ENCODE measurements at places on chromosomes 3 and 15.

- DNase-seq, result no peak
Measured at GRCh38 chr3:129063841-129064482, 3.4 kb downstream of the GP9 start.

DNA sequence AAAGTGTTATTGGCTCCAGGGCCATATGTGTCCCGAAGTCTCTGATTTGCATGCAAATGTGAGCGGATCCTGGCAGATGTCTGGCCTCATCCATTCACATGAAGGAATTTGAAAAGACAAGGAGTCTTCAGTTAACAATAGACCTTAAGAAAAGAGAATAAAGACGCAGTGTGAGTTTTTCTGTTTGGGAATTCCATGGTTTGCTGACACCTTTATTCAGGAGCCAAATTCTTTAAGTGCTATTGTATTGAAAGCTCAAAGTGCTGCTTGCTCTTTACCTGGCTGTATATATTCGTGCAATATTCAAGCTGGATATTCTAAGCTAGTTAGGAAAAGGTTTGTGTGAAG, 2.2 kb downstream of the LRRN1 start:
- no peak for DNase-seq

GRCh38 chr3:11810276-11810675, 36.4 kb downstream of the TAMM41 start:
- DNase-seq, result no peak

DNA sequence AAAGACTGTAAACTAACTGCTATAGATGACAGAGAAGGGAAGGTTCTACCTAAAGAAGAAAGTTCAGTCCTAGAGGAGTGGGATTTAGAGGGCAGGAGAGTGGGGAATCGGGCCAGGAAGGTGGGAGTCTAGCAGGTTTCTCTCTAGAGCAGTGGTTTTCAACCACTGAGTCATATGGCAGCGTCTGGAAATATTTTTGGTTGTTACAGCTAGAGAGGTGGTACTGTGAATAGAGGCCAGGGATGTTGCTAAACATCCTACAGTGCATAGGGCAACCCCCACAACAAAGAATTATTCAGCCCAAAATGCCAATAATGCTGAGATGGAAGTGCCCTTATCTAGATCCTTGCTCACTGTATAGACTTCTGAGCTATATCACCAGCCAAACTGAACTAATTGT, 28.7 kb downstream of the ATP1B3 start:
- DNase-seq, result no peak

GRCh38 chr15:46088486-46089445, 453.9 kb downstream of the SQOR start:
- peak; percentile 13 for DNase-seq

- DNase-seq, result peak; percentile 27
Measured at GRCh38 chr3:119145500-119146167, at the start of gene TEX55. TEX55 (plus strand) TSS chr3:119146165; CDS start chr3:119146190, 25 bp downstream.

GRCh38 chr3:101333883-101334282, 13.5 kb upstream of the IMPG2 start:
- no peak for DNase-seq

DNA sequence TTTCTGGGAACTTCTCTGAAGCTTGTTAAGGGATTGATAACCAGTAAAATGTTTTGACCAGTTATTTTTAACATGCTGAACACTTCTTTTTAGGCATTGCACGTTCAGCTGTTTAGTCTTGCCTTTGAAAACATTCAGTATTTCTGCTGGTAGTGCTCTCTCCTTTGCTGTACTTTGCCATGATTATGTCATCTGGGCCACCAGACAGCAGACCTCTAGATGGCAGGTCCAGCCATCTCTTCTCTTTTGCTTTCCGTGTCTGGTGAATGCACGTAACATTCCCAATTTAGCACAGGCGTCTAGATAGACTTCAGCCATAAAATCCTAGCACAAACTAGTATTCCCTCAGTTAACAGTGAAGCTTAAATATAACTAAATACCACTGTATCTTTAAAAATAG, 57.8 kb downstream of the RAB7A start:
- no peak for DNase-seq

GRCh38 chr3:183885766-183886165, 1.1 kb upstream of the PARL start:
- no peak for DNase-seq

DNA sequence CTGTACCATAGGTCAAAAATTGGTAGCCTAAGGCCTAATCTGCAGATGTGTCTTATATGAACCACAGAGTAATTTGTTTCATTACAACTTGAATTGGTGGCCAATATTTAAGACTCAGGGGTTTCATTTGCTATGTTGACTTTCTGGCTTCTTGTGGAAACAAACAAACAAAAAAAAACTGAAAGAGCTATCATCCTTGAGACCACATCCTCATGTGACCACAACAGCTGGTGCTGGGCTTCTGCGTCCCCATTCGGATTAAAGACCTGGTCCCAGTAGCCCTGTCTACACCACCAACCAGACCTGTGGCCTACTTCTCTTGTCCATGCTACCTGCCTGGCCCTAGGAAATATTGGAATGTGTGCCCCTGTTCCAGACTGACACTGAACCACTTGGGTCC, 61.7 kb downstream of the STRIT1 start:
- no peak for DNase-seq

DNA sequence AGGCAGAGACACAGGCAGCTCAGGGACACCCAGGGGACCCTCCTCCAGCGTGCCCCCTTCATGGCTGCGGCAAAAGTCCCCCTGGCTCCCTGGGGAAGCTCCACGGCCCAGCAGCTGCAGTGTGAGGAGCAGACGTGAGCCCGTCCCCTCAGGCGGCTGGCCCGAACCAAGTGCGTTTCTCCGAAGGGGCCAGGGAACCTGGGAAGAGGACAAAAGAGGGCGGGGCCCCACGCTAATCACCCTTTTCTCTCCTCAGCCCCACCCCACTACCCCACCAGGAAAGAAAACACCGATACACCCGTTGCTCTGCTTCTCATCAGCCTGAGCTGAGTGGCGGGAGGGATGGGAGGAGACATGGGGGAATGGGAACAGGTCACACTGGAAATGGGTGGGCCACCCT, at the start of gene MUC4:
MUC4 (minus strand) TSS at position 174 of the 400 bp plus-strand sequence; CDS start at position 62, 112 bp downstream.
- no peak for DNase-seq

GRCh38 chr3:52144034-52144795, 10.0 kb downstream of the POC1A start:
- peak; percentile 29 for DNase-seq

- no peak for DNase-seq
Measured at GRCh38 chr15:37921527-37922385, 12.7 kb upstream of the TMCO5A start.

DNA sequence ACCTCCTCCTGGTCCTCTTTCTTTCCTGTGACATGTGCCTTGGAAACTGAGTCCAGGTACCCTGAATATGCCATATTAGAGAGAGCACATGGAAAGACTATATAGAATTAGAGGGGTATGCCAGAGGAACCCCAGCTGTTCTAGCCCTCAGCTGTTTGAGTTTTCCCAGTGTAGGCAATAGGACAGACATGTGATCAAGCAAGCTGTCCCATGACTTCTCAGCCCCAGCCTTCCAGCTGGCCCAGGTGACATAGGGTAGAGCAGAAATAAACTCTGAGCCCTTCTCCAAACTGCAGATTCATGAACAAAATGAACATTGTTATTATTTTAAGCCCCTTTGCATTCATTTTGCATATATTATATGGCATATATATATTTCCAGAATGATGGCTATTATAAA, 118.7 kb downstream of the PPM1L start:
- no peak for DNase-seq

GRCh38 chr15:84929795-84930603, 45.5 kb downstream of the SLC28A1 start:
- no peak for DNase-seq

DNA sequence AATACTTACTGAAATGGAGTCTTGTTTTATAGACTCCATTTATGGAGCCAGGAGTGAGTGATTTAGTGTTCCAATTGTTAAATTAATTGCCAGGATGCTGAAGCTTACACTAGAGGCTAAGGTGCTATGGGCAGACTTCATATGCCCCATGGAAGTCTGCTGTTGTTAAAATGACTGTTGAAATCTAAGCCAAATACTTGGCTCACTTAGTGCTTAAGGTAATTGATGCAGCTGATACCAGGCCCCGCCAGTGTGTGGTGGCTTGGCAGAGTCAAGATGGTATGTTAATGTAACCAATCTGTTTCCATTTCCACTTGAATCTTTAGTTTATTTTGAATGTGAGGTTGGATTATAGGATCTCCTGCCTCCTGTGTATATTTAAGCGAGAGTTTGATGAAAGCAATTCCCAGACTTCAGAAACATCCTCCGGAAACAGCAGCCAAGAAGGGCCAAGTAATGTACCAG, 187.1 kb downstream of the ITPR1 start:
- no peak for DNase-seq

DNA sequence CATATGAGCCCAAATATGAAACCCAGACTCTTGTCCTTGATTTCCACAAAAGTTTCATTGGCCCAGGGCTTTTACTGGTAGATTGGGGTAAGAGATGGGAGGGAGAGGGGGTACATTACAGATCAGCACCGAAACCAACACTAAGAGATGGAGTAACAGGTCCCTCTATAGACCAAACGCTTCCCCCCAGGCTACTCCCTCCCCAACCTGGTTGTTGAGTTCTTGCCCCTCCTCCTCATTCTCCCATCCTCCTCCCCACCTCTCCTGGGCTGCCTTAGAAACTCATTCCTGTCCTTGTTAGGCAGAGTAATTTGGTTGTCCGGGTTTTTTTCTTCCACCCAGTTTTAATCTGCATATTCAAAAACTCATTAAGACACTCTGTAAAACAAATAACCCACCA, 74.1 kb downstream of the MESD start:
- no peak for DNase-seq

- no peak for DNase-seq
Measured at GRCh38 chr15:61447981-61448380, 218.9 kb upstream of the RORA start.

DNA sequence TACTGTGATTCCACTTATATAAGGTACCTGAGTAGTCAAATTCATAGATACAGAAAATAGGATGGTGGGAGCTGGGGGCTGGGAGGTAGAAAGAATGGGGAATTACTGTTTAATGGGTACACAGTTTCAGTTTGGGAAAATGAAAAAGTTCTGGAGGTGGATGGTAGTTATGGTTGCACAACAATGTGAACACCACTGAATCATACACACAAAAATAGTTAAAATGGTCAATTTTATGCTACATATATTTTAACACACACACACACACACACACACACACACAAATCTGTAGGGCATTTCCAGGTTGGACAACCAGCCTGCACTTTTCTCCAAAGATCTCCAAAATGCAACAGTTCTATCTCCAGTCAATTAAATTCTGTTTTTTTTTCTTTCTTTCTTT, 1.4 kb downstream of the CCDC32 start:
- no peak for DNase-seq

- peak; percentile 11 for DNase-seq
Measured at GRCh38 chr3:188734395-188734794, 437.4 kb upstream of the TPRG1 start.

DNA sequence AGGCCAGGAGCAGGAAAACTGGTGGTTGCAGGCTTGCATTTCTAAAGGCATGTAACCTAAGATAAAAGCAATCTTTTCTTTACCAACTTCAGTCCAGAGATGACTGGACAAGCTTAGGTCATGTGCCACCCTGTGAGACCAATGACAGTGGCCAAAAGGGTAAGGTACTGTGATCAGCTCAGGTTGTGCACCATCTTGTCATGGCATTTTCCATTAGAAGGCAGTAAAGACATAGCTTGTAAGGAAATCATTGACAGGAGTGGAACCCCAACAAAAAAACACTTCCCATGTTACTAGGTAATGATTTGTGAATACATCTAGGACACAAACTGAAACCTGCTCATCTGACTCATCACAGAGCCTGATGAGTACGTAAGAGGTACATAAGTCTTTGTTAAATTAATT, 35.2 kb downstream of the SSR3 start:
- DNase-seq, result no peak

GRCh38 chr3:193778676-193779075, 185.7 kb downstream of the OPA1 start:
- no peak for DNase-seq

DNA sequence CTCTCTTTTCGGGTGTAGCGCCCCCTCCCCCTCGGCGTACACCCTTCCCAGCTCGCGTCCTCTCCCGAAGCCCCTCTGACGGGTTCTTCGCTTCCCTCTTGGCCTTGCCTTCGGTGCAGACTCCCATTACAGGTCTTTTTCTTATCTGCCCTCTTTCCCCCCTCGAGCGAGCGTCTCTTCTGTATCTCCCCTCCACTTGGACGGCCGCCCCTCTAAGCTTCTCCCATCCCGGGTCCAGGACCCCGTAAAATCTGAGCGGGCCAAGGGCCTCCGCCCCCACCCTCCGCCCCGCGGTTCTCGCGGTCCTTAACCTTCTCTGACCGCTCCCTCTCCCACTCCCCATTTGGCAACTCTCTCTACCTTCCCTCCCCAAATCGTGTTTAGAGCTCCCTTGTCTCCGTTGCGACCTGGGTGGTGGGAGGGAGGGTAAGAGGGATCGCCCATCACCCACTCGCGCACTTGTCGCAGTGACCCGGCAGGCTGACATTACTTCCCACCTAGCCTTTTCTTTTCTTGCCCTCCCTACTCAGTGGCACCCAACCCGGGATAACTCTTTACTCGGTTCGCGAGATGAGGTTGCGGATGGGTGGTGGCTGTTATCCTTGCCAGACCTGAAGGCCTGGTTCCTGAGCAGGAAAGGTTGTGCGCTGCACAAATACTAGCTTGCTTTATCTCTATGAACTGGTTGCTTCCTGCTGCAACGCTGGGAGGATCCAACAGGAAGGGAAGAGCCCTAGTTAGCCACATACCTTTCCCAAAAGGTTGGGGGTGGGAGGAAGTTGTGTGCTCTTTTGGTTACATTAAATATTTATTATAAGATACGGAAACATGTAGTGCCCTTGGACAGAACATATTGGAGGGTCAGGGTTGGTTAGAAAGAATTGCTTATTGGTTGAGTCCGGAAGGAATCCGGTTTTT, 922 bp downstream of the RAB11A start:
- no peak for DNase-seq

- no peak for DNase-seq
Measured at GRCh38 chr3:120370463-120370862, 21.3 kb upstream of the LRRC58 start.

DNA sequence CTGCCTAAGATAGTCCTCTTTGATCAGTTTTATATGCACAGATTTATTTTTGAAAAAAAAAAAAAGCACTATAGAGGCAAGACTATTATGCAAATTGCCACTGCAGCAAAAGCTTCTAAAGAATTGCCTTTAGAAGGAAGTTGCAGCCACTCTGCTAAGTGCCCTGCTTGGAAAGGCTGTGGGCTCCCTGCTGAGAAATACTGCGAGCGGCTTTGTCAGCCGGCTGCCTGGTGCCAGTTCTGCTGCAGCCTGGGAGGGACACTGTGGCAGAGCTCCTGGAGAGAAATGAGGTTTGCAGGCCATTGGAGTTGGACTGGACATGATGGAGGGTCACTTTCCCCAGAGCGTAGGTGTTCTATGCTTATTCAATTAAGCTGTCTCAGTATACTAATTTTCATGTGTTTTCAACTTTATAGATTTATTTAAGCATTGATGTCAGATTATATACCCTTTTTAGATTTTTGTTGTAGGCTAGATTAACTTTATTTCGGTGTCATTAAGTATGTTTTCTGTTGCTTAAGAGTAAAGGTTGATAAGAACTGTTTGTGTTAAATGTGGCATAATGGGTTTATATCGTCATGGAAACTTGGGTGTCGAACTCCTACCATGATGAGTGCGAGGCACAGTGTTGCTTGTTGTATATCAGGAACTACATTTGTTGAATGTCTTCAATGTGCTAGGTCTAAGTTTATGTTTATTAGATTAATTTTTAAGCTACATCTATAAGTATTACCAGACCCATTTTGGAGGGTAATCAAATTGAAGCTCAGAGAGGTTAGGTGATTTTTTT, 6.6 kb downstream of the MAP2K5 start:
- DNase-seq, result no peak

All from foreskin melanocyte (primary cell).